Hematopoietic multipotent progenitor cell treated with erythropoietin and hydrocortisone succinate and interleukin-3 and kit ligand, for 17 days (in vitro differentiated cells): ENCODE measurements at places on chromosomes 1 and 21.

DNA sequence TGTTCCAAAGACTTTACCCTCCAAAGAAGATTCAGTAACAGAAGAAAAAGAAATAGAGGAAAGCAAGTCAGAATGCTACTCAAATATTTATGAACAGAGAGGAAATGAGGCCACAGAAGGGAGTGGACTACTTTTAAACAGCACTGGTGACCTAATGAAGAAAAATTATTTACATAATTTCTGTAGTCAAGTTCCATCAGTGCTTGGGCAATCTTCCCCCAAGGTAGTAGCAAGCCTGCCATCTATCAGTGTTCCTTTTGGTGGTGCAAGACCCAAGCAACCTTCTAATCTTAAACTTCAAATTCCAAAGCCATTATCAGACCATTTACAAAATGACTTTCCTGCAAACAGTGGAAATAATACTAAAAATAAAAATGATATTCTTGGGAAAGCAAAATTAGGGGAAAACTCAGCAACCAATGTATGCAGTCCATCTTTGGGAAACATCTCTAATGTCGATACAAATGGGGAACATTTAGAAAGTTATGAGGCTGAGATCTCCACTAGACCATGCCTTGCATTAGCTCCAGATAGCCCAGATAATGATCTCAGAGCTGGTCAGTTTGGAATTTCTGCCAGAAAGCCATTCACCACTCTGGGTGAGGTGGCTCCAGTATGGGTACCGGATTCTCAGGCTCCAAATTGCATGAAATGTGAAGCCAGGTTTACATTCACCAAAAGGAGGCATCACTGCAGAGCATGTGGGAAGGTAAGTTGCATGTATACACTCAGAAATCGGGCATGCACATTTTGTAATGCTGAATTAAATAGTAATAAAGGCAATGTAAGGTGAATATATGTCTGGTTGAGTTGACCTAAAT is 97.2 kb downstream of the ZFYVE9 start:
- DNase-seq, result no peak

GRCh38 chr1:17162941-17163340 is 42.0 kb upstream of the PADI1 start:
- no peak for DNase-seq

DNA sequence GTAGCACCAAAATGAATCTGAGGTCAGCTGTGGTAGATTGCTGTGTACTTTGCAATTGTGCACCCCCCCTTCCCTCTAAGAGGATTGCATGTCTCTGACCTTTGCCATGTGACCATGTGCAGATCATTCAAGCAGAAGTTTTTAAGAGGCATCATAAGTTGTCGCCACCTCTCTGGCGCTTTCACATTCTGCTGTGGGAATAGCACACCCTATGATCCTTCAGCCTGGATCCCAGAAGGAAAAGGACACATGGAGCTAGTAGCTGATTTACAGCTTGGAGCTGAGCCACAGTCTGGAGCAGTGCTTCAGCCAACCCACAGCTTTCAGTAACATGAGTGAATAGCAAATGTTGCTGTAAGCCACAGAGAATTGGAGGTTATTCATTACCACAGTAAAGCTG is 158.5 kb downstream of the TSEN15 start:
- no peak for DNase-seq

- no peak for DNase-seq
These were observed 464.9 kb downstream of the CAMTA1 start for GRCh38 chr1:7250176-7250575.

DNA sequence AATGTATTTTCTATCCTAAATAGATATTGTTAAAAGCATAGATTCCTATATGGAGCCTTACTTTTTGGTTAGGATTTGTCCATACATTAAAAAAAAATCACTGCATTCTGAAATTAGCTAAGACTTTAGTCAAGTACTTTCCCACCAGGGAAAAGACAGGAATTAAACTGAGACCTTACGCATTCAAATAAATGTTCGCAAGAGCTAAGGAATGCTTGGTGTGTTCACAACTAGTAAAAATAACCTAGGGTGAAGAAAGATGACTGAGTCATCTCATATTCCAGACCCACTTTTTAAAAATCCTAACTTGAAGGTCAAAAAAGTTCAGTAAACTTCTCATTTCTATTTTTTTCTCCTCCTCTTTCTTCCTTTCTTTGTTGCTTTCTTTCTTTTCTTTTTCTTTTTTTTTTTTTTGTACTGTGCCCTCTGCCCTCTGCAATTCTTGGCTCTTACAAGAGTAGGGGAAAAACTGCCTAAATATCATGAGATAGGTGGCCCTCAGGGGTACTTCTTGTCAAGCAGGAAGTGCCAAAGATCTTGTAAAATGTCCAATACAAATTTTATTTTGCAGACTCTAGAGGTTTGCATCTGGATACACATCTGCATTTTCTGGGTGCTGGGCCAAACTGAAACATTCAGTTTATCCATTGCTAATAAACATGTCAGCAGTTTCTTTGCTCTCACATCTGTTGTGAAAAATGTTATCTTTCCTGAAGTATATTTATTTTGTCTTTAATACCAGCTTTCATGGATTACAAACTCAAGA is 121.4 kb upstream of the GORAB start:
- no peak for DNase-seq

DNA sequence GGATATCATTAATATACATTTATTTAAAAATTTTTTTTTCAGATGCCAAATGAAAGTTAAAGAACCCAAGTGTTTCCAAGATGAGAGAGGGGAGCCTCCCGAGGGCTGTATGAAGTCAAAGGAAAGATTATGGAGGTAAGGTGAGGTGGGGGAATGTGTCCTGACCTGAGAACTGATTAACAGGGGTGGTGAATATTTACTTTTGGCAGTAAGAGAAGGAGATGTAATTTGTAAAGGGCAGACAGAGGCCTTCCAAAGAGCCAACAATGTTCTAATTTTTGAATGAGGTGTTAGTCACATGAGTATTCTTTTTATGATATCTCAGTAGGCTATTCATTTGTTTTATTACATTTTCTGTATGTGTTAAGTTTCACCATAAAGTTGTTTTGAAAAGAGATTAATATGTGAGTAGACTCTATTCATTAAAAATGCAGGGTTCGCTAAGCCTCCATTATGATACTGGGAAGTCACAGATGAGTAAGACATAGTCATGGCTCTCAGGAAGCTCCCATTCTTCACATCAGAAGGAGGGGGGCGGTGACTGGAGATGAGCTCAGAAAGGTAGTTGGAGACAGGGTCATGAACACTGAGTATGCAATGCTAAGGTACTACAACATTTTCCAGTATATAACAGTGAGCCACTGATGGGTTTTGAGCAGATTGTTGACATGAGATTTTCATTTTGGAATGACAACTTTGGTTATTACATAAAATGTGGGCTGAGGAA is 62.4 kb upstream of the TNFSF18 start:
- DNase-seq, result no peak

DNA sequence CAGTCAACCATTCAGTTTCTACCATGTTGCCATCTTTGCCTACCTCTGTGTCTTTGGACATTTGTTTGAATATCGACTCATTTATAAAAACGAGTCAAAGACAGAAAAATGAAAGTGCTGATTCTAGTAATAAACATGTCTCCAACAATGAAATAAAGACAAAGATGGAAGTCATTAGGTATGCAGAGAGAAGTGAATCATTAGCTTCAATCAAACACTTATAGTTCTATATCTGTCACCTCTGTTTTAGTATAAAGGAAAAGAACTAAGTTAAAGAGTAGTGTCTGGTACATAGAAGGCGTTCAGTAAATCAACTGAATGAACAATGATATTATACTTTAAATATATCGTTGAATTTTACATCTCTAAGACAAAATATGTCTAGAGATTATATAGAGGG is 1.7 kb upstream of the TSPAN2 start:
- DNase-seq, result no peak
